ENCODE measurements at places on chromosomes 4 and X.

DNA sequence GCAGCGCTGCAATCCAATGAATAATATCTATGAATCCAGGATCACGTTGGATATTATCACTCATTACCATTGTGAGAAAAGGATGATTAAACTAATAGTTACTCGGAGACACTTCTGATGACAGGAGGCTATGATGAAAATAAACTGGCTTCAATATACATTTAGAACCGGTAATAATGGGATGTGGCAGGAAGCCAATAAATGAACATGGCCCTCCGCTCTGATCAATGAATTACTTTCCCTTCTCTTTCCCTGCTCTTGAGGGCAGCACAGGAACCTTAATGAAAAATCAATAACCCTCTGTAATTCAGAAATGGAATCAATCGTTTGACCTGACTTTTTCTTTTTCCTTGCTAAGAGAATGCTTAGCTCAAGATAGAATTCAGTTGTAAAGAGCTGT lies 103.9 kb upstream of the PAQR3 start:
- no peak for DNase-seq

DNA sequence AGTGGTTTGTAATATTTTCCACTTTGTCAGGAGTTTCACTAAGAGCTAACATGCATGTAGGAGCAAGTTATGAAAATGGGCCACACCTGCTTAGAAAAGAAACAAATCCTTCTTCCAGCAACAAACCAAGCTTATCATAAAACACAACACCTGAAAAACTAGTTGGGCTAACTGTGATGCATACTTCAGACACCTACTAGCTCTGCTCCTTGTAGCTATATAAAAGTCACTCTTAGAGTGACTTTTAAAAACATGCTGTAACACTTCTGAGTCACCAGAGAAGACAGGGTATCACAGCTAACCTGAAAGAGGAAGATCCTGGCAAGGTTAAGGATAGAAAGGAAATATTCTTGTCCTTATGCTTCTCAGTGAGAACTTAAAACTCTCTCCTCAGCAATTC lies 3.6 kb upstream of the SLAIN2 start:
- peak; percentile 54 for DNase-seq

DNA sequence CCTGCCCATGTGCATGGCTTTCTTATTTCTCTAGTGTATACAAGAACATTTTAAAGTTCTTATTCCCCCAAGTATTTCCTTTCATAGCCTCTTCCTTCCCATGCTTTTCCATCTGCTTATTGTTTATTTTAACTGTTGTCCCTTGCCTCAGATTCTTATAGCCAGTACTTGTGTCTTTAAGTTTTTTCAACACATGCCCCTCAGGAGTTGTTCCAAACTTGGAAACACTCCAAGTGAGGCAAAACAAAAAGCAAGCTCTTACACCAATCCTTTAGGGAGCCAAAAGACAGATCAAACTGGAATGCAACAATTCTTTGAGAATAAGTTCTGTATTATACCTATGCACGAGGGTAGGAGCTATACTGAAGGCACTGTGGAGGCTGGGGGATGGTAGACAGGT lies 222.0 kb upstream of the STK26 start:
- no peak for DNase-seq

GRCh38 chr4:124067046-124067445 lies 645.5 kb downstream of the ANKRD50 start:
- DNase-seq, result no peak

DNA sequence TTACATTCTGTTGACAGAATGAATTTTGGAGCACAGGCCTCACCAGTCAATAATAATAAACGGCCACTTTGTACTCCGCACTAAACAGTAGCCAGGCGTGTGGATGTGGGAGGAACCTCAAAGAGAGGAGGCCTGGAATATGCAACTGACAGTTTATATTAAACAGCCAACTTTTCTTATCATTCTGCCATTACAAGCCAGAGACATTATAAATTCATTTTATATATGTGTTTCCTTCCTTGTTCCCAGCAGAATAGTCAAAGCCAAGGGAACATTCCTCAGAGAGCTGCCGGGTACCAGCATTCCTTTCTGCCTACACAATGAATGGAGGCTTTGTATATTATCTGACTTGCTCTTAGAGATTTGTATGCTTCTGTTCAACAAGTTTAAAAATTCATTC lies 436.5 kb upstream of the FTHL17 start:
- no peak for DNase-seq

DNA sequence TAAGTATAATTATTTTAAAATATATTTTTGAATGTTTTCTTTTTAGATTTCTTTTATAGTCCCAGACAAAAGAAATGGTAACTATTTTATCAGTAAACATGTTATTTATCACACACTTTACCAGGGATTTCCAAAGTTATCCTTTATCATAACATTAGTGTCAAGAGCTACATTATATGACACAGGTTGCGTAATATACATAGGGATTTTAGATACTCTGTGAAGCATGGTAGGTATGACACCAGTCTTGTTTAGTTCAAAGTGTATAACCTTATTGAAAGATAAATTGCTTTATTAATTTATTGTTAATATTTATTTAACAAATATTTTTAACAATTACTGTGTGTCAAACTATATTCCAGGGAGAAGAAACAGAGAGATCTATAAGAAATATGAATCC lies 163.3 kb upstream of the PABPC4L start:
- no peak for DNase-seq

DNA sequence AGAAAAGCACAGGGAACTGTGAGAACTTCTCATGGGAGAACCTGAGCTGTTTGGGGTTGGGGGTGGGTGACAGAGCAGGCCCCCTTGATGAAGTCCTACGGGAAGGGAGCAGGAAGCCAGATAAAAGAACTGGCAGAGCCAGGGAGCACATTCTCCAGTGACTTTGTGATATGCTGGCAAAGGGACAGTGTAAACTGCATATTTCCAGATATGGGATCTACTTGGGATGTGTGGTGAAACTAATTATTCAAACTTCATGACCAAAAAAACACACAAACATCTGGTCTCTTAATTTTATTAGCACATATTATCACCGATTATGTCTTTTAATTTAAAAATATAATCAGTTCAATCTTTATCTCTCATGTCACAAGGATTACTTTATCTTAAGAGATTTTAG lies 266.0 kb downstream of the PAPSS1 start:
- no peak for DNase-seq

GRCh38 chr4:125184116-125184515 lies 130.6 kb upstream of the FAT4 start:
- DNase-seq, result no peak

Measured in NB4 (cell line).